ENCODE measurements at places on chromosomes 16 and 17.

GRCh38 chr16:11370084-11370931 lies 25.0 kb downstream of the RMI2 start:
- no peak for DNase-seq

DNA sequence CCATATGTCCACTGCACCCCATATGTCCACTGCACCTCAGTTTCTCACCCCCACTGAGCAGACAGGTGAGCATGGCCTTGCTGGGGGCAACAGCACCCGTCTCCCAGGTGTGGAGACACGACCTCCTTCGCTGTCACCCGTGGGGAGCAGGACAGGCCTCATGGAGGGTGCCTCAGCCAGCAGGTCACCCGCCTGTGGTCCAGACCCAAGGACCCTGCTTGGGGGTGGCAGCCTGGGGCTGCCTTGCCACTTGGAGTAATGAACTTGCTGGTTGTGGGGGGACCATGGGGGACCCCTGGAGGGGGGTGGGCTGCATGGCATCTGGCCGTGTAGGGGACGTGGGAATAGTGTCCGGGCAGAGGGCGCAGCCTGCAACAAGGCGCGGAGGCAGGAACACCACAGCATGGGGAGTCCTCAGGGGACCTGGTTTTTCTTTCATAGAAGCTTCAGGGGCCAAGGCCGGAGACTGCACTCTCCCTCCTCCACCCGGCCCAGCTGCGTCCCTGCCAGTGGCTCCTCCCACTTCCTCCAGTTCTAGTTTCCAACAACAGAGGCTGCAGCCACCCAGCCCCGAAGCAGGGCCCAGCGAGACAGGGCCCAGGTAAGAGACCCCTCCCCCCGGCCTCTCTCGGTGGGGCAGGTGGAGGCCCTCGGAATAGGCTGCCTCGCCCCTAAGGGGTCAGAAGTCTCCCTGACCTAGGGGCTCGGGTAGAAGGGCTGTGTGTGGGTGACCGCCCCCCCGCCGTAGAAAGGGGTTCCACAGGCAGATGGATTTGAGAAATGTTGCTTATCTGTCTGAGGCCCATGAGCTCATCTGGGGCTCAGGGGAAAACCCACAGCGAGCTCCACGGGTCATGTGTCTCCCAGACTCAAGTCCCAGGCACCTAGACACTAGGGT lies at the start of gene NHLRC4:
Gene NHLRC4 (plus strand): TSS at position 531 of the 898 bp plus-strand sequence. CDS start 1,043 bp downstream, outside the sequence.
- DNase-seq, result no peak

DNA sequence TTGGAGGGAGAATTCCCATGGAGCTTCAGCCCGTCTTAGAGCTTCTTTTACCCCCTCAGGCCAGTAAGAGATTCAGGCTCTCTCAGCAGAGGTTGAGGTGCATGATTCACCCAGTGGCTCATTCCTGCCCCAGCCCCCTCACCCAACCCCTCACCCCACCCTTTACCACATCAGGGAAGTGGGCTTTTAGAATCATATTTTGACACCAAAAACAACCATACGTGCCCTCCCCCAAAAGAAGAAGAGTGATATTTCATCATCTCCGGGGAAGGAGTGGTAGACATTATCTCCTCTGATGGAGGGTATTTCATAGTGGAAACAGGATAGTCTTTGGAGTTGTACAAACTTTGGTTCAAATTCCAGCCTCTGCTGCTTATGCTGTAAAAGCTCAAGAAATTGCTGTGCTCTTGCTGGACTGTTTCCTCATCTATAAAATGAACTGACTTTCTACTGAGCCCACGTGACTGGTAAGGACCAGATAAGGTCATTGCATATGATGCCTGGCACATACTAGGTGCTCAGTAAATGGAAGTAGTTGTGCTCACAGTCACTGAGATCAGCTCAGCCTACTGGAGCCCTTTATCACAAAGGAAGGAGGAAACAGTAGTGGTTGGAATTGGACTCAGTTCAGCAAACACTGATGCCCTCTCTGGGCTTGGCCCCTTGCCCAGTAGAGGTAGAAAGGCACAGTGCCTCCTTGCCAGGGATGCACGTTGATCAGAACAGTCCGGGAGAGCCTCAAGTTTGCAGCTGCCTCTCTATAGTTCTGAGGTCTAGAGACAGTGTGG lies 18.3 kb upstream of the CCL5 start:
- no peak for DNase-seq

GRCh38 chr16:76241755-76242154 lies 35.4 kb upstream of the CNTNAP4 start:
- DNase-seq, result no peak

- no peak for DNase-seq
These were observed 26.7 kb upstream of the PMP22 start for GRCh38 chr17:15291674-15292361.

GRCh38 chr17:32445074-32445415 lies 735 bp downstream of the PSMD11 start:
- DNase-seq, result no peak

DNA sequence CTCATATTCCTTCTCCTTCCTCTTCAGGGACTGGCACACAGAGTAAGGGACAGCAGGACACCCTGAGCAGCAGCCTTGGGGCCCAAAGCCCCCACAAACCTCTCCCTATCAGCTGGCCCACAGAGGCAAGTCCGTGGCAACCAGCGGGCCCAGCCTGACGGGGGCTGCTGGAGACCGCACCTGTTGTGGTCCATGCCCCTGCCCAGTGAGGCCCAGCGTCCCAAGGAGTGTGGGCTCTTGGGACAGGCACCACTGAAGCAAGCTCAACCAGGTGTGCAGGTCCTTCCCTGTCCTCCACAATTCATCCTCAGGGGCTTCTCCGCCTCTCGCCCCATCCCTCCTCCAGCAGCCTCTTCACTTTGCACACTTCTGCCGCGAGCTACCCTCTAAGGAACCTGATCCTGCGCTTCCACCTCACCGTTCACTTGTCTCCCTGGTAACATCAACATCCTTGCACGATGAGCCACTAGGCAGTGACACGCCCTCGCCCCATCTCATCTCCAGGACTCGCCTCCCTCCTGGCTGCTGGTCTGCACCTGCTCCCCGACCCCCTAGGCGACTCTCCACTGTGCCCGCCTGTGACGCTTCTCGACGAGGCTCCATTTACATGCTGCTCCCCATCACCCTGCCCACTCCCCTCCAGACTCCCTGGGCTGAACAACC lies 12.7 kb downstream of the MNT start:
- DNase-seq, result no peak

GRCh38 chr16:50498431-50499155 lies 49.6 kb upstream of the NKD1 start:
- DNase-seq, result no peak

DNA sequence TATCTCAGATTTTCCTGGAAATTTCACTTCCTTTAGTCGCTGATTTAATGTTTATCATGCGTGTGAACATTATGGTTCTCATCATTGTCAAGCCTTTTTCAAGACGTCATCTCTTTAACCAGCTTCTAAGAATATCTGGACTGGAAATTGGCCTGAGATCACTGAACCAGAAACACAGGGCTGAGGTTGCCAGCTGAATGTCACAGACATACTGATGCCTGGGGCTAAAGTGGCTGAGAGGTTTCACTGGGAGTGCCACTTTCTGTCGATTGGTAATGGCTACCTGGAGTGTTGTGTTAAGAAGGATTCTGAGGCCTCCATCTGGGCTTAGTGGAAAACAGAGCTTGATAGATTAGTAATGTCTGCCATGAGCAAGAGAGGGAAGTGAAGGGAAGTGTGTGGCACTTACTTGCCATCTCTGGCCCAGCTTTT lies 54.2 kb downstream of the CRISPLD2 start:
- DNase-seq, result no peak

- no peak for DNase-seq
These were observed 215.9 kb downstream of the RPTOR start for GRCh38 chr17:80760511-80760911.

DNA sequence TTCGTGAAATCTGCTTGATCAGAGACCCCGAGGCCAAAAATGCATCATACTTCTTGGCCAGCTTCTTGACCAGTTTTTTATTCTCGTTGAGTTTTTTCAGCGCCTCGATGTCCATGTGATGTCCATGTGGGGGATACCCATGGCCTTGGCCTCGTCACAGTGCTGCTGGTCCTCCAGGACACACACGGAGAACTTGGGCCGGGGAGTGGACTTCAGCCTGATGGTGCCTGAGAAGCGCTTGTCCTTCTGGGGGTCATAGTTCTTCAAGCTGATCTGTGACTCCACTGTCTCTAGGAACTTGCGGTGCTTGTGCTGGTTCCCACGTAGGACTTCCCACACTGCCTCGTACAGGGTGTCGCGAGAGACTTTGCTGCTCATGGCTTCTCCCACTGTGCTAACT lies 16.7 kb downstream of the COX4I1 start:
- DNase-seq, result no peak

GRCh38 chr17:27947005-27947406 lies 53.8 kb upstream of the LYRM9 start:
- DNase-seq, result no peak

DNA sequence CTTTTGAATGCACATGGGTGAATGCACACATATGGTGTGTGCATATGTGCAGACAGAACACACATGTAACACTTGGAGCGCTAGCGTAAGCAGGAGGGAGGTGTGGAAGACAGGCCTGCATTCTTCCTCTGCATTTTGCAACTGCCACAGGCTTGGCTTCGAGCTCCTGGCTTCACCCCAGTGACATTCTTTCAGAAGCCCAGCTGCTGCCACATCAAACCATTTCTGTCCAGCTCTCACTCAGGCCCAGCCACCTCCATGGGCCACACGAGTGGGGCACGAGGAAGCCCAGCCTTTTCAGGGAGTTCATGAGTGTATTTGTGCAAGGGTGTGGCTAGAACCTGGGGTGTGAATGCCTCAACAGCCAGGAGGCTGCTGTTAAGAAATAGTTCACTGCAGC lies 18.8 kb downstream of the LGALS3BP start:
- DNase-seq, result no peak

DNA sequence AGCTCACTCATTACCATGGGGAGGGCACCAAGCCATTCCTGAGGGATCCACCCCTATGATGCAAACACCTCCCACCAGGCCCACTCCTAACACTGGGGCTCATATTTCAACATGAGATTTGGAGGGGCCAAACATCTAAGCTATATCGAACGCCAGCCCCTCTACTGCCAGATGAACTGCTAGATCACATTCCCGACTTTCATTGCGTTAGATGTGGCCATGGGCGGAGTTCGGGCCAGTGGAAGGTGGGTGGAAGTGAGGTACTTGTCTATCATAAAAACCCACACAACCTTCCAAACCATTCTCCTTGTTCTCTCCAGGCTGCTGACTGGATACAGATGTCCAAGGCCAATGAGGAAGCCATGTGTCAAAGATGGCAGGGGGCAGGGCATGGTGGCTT lies 27.0 kb upstream of the ANKRD40CL start:
- no peak for DNase-seq

- no peak for DNase-seq
These were observed 12.8 kb downstream of the FLYWCH2 start for GRCh38 chr16:2895813-2896212.

DNA sequence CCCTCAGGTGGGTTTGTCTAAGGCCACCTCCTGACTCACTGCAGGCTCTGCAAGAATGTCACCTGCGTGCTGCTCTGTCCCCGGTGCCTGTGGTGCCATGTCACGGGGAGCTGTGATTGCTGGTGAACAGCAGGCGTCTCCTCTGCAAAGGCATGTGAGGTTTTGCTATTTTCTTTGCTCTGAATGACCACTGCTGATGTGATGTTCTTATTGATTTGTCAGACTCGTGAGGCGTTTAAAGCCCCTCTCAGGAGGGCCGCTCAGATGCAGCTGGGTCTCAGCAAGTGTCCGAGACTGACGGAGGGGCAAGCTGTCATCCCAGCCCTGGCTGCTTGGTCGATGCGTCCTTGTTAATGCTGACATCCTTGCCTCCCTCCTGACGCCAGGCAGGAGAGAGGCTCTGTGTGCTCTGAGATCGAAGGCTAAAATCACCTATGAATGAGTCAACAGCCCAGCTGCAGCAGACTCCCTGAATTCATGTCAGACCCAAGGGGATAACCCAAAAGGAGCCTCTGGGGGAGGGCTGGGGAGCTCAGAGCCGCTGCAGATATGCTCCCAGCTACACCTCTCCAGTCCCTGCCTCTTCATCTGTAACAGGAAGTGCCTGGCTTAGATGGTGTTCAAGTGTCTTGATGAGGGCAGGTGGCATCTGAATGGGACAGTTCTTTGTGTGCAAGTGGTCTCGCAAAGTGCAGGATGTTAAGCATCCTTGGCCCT lies 11.8 kb upstream of the PEMT start:
- no peak for DNase-seq

DNA sequence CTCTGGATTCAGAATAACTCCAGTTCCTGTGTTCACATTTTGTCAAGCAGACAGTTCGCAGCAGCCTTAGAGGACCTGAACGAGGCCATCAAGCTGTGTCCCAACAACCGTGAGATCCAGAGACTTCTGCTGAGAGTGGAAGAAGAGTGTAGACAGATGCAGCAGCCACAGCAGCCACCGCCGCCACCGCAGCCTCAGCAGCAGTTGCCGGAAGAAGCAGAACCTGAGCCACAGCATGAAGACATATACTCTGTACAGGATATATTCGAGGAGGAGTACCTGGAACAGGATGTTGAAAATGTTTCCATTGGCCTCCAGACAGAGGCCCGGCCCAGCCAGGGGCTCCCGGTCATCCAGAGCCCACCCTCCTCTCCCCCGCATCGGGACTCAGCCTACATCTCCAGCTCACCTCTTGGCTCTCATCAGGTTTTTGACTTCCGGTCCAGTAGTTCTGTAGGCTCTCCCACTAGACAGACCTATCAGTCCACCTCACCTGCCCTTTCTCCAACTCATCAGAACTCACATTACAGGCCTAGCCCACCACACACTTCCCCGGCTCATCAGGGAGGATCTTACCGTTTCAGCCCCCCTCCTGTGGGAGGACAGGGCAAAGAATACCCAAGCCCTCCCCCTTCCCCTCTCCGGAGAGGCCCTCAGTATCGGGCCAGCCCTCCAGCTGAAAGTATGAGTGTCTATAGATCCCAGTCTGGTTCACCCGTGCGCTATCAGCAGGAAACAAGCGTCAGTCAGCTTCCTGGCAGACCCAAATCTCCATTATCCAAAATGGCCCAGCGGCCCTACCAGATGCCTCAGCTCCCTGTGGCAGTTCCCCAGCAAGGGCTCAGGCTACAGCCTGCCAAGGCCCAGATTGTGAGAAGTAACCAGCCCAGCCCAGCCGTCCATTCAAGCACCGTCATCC lies 25.9 kb downstream of the CYB561 start:
- DNase-seq, result no peak

DNA sequence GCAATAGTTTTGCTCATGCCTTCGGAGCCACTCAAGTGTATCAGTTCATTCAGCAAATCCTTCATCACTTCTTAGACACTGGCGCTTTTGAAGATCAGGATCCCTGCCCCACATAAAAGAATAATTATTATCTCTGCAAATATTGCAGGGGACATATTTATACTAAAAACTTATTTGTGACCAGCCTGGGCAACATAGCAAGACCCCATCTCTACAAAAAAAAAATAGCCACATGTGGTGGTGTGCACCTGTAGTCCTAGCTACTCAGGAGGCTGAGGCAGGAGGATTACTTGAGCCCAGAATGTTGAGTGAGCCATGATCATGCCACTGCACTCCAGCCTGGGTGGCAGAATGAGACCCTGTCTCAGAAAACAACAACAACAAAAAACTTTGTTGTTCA lies 1.7 kb upstream of the APPBP2 start:
- DNase-seq, result no peak

Data from stimulated activated CD4-positive, alpha-beta T cell treated with anti-CD3 and anti-CD28 coated beads, Interleukin-15, amount 100 ng/mL, for 1 hour (primary cell).